ENCODE measurements at places on chromosomes 6 and 20.

- DNase-seq = no peak
These were observed 481.2 kb downstream of the HAO1 start for GRCh38 chr20:7459083-7459482.

DNA sequence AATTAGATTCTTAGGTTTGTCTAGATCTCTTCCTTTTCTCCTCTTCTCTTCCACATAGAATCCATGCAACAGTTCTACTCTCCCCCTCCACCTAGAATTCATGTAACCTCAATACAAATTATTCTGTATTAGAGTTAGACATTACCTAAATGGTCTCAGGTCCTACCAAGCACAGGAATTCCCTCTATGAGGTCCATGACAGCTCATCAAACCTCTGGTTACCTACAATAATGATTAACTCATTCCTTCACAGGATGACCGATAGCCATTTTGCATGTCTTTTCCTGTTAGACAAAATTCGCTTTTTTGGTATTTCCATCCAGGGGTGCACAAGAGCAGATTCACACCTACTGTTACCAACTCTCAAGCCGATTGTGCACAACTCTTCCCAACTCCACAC, 27.4 kb upstream of the BMP2 start:
- DNase-seq = no peak

DNA sequence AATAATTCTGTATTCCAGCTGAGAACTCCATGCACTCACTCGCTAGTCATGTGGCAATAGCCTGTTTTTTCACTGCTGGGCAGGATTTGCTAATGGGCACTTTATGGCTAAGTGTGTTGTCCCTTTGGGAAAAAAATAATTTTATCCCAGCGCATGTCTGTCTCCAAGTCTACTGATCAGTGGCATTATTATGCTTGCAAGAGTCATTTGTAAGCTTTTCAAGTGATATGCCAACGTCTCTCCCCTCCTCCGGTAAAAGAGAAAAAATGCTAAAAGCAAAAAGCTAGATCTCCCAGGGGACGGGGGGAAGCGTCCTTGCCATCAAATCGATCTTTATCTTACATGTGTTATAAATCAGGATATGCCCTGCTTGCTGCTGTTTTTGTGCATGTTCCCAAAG, 407.7 kb downstream of the CDH26 start:
- no peak for DNase-seq

DNA sequence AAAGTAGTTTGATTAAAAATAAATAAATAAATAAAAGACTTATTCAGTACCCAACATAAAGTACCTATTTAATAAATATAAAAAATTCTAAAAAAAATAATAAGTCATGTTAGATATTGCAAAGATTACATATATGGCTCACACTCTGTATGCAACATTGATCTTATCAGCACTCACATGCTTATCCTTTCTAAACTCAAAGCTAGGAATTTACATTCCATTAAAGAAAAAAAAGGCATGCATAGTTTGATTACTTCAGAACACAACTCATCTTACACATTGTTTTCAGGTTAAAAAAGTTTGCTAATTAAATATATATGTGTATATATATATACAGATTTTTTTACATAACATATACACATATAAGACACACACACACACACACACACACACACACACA, 96.4 kb downstream of the FILIP1 start:
- DNase-seq = no peak
